GM18507 (cell line): ENCODE measurements at places on chromosomes 2 and 18.

DNA sequence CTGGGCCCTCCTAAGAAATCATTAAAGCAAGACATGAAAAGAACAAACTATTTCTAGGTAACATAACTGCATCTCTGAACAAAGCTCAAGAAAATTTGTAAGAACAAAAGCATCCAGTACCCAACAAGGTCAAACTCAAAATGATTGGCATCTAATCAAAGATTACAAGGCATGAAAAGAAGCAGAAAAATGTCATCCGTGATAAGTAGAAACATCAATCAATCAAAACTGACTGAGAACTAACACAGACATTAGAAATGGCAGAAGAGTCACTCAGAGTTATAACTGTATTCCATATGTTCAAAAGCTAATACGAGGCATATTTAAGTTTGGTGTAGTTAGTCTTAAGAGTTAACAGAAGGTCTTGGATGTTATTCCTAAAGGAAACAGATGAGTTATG is 80.9 kb downstream of the VWA3B start:
- DNase-seq = no peak

GRCh38 chr2:139790807-139791752 is 1010.9 kb upstream of the NXPH2 start:
- DNase-seq = no peak

DNA sequence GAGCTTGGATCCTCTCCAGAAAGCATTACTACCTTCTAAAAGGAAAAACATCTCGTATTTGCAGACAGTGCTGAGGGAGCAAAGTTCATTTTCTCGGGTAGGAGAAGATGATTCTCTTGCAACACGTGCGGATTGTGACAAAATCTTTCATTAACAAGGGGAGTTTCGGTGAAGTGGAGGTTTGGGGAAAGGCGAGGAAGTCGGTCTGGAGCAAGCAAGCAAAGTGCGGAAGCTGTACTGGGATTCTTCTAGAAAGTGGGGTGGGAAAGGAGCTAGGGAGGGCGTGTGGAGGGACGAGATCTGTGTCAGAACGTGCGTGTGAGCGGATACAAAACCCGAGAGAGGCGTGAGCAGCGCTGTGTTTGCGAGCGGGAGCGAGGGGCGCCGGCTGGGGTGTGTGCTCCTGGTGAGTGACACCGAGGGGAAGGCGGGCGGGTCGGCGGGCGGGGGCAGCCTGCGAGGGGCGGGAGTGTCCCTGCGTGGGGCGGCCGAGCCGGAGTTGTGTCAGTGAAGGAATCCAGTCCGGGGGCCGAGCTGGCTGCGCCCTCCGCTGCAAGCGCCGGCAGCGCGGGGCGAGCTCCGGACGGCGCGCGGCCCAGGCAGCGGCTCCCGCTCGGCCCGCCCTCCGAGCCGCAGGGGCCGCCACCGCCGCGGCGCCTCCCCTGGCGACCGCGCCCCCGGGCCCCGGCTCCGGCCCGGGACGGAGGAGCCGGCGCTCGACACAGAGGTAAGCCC is at the start of gene SPATS2L:
Gene SPATS2L (plus strand): TSS at position 498 of the 735 bp plus-strand sequence. CDS start 82,552 bp downstream, outside the sequence.
- DNase-seq = peak; percentile 49

DNA sequence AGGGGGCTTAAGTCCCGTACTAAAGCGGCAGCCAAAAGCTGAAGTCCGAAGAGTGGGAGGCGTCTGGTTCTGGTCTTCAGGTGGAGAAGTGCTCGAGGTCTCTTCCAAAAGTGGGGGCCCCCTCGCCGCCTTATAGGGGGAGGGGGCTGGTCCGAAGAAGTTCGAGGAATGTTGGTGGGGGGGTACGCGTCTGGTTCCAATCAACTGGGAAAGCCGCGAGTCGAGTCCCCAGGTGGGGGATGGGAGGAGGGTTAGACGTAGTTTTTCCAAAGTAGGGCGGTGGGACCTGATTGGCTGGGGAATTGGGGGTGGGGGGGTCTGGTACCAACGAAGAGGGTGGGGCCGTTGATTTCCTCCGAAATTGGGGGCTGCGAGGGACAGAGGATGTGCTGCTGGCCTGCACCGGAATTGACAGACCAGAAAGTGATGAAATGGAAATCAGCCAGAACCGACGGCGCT is 594 bp downstream of the ITM2C start:
- DNase-seq = no peak

DNA sequence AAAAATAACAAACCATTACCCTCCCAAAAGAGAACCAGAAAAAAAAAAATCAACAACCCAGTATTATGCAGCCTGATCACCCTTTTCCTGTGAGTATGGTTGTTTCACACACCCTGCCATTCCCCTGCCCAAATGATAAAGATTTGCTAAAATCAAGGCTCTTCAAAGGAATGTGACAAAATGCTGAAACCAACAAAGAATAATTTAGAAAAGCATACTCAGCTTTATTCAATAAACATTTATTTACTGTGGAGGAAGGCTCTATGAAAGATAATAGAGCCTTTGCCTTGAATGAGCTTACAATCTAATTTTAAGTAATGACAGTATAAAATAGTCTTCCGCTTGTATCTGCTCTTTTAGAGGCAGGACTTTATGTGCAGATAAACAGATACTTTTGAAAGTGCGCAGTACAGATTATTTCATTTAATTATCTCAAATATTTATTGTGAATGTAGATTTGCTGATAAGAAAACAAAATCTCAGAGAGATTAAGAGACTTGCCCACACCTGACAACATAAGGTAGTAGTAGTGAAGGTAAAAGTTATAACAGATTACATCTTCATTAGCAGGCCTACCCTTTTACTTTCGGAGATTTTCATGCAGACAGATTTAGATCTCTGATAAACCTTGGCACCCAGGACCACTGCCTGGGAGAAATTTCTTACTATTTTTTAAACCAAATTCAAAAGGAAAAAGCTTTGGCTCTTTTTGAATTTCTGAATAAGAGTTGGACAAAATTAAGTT is 211.9 kb downstream of the SRBD1 start:
- DNase-seq = no peak

- DNase-seq = no peak
Observed at GRCh38 chr2:42192652-42193566, 23.8 kb downstream of the EML4 start.

- no peak for DNase-seq
Observed at GRCh38 chr2:69612707-69613106, 30.8 kb downstream of the AAK1 start.

DNA sequence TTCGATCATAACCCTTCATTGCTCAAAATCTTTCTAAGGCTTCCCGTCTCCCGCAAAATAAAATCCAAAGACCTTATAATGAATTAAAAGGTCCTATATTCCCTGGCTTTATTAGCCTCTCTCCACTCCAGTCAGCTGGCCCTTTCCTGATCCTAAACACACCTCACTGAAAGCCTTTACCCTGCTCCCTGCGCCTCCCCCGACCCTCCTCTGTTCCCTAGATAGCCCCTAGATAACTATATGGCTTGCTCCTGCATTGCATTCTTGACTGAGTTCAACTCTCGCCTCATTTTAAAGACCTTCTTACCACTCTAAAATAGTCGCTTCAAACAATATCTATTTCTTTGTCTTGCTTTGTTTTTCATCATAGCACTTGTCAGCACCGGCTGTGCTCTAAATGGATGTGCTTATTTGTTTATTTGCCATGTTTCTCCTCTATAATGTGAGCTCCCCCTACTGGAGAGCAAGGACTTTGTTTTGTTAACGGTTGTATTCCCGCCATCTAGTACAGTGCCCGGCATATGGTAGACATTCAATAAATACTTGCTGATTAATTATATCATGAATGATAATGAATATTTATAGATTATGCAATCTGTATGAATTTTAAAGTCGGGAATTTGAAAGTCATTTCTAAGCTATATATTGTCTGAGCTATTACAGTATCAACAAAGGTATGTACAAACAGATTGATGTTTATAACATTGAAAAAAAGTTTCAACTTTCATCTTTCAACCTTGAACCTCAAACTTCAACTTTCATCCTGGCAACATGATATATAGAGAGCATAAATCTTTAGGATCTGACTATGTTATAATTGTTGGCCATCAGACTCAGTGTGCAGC is 32.4 kb upstream of the VIT start:
- no peak for DNase-seq

- DNase-seq = no peak
Observed at GRCh38 chr2:28428486-28428885, 35.8 kb downstream of the FOSL2 start.

GRCh38 chr2:45706033-45706432 is 54.6 kb downstream of the PRKCE start:
- no peak for DNase-seq

- DNase-seq = no peak
Observed at GRCh38 chr2:201698588-201699226, at the start of gene MPP4. TSS of gene MPP4 (minus strand) at chr2:201698644. CDS start at chr2:201693954, 4,690 bp downstream.

GRCh38 chr18:69943021-69943420 is 4.7 kb downstream of the CD226 start:
- no peak for DNase-seq

DNA sequence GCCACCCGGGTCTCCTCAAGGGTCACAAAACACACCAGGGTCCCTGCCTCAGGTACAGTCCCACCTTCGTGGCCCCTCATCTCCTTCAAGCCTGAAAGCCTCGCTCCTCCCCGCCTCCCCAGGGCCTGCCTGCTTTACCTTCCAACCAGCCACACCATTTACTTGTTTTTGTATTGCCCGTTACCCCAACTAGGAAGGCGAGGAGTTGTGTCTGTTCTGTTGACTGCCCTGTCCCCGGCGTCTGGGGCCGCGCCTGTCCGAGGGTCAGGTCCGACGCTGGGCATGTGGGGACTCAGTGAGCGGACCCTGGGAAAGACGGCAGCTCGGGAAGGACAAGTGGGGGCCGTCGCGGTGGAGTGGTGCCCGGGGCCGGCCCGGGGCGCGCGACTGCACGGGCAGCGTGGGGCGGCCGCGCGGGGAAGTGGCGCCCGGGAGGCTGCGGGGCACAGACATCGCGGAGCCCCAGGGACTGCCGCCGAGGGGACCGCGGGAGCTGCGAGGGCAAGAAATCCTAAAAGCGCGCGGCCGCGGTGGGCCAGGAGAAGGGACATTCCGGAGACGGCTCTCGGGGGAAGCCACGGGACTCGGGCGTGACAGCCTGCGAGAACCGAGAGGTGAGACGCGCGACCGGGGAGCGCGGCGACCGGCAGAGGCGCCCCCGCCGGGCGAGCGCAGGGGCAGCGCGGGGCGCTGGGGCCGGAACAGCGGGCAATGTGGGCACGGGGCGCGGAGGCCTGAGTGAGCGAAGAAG is 797 bp upstream of the GRHL1 start:
- DNase-seq = peak; percentile 38
